ENCODE measurements at places on chromosomes 1 and 21.

GRCh38 chr1:53669621-53670191 lies 69.3 kb downstream of the GLIS1 start:
- DNase-seq = no peak

DNA sequence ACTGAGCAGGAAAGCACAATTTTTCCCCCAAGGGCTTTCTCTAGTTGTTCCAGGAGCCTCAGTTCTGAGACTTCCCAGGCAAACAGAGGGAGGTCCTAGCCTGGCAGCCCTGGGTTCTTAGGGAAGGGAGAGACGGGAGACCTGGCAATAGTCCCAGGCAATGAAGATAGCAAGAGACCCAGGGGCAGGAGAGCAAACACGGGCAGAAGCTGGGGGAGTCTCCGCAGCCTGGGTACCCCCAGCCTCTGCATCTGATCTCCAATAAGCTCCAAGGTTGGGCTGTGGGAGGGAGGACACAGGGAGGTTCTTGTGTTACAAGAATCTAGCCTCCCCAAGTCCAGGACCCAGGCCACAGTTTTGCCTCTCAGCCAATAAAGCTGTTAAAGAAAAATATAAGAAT lies 2.4 kb downstream of the BLACAT1 start:
- DNase-seq = no peak

DNA sequence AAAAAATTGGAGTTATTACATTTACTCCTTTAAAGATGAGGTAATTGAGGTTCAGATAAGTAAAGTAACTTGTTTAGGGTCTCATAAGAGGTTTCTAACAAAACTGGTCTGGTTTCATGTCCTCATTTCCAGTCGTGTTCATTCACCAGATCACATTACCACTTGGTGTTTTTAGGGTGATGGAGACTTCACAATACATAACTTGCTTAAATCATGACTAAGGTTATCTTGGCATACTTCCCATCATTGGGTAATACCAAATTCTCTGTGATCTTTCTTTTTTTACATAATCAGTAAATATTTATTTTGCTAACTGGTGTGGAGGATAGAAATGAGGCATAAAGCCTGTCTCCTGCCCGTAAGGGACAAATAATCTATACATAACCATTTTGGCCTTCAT lies 31.6 kb upstream of the RPTN start:
- no peak for DNase-seq

DNA sequence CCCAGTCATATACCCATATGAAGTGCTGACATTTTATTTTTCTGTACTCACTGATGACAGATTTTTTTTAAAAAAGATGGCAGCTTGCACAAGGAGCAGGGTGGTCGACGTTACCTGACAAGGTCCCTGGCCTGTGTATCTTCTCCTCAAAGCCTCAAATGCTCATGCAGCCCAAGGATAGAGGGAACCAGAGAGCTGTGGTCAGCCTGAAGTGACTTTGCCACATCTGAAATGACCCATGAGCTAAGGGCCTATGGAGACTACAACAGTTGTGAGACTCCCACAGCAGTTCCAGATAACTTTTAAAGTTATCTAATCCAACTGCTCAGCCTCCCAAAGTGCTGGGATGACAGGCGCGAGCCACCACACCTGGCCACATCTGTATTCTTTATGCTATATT lies 131.1 kb downstream of the GLUL start:
- DNase-seq = peak; percentile 15

DNA sequence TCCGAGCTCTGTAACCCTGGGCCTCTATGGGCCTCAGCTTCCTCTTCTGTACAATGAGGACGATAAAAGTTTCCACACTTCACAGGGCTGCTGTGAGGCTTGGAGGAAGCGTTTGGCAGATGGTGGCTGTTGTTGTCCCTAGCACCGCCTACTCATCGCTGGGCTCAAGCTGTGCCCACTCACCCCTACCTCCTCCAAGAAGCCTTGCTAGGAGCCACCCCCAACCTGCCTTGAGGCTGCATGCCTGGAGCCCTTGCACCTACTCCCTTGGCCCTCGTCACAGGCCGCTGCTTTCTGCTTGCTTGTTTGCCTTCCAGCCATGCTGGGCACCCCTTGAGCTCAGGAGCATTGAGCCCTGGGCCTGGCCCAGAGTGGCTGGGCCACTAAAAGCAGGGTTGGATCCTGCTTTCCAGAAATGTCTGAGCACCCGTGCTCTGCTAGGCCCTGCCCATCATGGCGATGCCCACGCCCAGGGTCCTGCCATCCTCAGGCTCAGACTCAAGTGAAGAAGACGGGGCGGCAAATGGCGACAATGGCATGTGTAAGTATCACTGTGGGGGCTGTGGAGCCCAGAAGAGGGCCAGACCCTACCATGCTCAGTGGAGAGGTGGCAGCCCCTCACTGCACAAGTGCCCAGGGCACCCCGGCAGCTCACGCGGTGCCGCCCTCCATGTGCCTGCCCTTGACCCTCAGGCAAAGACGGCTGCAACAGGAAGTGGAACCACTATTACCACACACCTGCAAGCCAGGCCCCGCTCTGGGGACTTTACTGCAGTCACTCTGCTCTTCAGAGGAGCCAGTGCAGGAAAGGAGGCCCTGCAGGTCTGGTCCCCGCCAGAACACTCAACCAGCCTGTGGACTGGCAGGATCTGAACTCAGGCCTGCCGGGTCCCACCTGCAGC lies 9.5 kb downstream of the SH3BGRL3 start:
- DNase-seq = no peak

DNA sequence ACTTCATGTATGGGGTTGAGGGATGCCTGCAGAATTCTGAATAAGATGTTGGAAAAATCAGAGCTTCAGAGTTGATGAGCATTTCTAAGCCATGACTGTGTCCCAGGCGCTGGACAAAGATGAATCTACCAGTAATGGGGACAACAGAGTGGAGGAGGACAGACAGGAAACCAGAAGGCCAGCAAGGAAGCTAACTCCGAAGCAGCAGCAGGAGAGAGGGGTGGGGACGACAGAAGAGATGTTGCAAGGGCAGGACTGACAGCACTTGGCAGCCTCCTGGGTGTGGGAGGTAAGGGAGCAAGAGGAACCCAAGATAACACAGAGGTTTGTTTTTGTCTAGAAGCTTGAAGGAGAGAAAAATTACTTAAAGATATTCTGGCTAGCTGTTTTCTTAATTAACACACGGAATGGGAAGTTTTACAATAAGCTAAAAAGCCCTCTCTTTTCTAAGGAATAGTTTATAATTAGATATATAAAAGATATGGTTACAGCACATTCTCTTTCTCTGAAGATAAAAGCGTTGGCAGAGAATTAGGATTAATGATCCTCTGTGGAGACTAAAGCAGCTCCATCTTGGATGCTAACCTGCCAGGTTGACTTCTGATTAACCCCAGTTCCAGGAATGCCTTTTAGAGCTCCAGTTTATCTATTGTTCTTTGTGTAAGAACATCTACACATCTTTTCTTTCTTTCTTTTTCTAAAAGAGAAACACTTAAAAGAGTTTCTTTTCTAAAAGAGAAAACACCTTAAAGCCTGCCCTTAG lies 92.7 kb downstream of the TENT5C start:
- peak; percentile 45 for DNase-seq

DNA sequence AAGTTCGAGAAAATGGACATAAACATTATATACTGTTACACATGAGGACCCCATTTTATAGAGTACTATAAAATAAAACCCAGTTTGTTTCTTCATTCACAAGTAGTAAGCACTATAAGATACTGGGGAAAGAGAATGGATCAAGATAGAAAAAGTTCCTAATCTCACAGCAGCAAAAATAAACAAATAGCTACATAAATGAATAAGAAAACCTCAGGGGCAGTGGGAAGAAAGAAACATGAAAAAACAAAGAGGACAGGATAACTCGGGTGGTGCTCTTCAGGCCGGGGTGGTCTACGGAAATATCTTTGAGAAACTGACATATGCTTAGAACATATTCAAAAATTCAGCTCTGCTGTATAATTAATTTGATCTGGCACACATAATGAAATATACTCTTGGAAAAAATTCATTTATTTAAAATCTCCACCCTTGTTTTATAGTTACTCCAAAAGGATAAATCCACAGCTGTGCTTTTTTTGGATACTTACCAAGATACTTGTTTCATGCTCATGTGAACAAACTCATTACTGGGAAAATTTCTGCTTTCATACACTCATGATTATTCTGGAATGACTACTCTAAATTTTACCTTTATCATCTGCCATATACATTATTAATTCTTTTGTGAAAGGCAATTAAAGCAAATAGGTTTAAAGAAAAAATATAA lies 20.0 kb downstream of the CEP170 start:
- DNase-seq = no peak

DNA sequence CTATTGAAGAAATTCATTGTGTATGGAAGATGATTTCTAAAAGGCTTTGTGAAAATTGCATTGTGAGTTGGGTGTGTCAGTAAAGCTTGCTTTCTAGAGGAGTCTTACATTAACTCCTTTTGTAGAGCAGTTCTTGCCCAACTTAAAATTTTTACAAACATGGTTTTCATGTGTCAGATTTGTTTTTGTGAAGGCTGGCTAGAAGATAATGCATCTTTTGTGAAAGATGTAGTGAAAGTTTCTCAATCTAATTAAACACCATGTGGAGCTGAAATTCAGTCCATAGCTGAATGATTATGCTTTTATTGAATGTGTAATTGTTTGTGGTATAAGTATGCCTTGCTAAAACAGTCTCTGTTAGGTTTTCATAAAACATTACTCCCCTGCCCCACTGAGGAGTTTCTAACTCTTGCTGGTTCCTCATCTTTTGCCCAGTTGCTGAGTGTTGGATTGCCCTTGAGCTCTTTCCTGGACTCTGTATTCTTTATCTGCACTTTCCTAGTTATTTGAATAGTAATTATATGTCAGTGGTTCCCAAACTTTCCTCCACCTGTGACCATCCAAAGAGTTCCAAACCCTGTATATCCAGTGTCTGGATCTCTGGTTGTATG lies 38.0 kb downstream of the KCTD3 start:
- no peak for DNase-seq

- DNase-seq = no peak
Measured at GRCh38 chr1:50023292-50024159, at the start of gene AGBL4. Gene AGBL4, minus strand, starts transcription at chr1:50023954.

- no peak for DNase-seq
Measured at GRCh38 chr1:89758156-89758555, 62.7 kb upstream of the LRRC8D start.

DNA sequence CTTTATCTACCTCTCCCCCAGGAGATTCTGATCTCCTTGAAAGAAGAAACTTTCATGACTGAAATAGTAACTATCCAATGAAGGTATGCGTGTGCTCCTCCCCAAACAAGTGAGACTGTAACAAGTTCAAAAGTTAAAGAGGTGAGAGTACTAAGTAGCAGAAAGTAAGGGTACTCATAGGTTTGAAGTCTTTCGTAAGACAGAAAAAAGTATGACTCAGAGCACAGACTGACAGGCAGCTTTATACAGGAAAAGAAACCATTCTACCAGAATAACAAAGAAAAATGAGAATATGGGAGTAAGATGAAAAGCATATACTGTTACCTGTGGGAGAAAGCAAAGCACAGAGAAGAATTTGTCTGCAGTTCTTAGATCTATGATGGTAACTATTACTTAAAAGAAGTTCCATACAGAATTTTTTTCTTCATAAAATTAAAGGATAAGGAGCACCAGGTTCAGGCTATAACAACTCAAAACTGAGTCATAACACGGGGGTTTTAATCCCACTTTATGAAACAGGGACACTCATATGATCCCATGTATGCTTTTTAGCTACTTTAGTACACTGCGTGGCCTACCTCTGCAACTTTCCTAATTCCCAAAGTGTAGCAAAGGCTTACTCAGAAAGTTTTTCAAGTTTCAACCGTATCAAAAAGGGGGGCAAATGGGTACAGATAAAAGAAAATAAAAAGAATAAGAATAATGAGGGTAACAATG lies 52.0 kb downstream of the FOXJ3 start:
- DNase-seq = no peak

DNA sequence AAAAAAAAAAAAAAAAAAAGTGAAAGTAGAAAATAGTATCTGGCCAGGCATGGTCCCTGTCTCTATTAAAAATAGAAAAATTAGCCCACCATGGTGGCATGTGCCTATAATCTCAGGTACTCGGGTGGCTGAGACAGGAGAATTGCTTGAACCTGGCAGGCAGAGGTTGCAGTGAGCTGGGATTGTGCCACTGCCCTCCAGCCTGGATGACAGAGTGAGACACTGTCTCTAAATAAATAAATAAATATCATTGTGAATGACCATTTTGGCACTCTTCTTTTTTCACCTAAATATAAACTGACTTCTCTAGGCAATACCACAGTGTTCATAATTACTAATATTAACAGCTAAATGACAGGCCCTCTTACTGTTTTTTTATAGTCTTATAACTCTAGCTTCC lies 14.5 kb downstream of the ELOA start:
- DNase-seq = no peak

DNA sequence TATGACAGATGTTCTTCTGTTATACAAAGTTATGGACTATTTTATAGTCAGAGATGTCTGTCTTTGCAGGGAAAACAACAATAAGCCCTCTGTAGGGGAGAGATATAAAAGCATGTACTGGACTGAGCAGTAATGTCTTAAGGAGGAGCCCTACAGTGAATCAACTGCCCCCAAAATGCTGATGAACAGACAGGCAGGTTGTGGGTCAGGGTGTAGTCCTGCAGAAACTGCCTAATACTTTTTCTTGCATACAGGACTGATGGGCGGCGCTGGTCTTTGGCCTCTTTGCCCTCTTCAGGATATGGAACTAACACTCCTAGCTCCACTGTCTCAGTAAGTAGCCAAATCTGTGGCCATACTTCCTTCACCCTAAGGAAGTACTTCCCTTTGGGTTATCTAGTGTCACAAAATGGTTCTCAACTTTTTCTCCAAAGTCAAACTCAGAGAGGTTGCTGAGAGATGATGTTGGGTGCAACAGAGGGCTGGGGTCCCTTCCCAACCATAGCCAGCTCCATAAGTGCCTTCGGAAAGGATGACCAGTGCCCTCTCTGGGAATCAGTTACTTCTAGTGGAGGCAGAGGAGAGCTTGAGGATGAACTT lies 129.8 kb downstream of the PIK3R3 start:
- no peak for DNase-seq

DNA sequence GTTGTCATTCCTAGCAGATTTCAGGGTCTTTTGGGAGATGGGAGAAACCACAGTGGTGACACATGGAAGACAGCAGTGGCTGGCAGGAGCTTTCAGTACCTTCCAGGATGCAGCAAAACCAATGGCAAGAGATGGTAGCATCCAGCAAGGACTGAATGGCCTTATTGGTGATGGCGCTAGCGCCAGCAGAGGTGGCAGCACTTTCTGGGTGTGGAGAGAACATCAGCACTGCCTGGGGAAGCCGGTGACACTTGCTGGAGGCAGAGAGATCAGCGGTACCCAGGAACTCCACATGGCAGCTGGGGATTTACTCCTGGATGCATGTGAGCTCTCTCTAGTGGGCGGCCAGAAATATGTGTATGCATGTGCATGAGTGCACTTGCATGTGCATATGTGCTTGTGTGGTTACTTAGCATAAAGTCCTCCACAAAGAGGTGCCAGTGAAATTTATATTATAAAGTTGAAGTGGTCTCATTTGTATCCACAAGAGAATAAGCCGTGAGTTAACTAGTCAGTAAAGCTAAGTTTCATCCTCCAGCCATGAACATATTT lies 364.7 kb downstream of the LMX1A start:
- DNase-seq = no peak

DNA sequence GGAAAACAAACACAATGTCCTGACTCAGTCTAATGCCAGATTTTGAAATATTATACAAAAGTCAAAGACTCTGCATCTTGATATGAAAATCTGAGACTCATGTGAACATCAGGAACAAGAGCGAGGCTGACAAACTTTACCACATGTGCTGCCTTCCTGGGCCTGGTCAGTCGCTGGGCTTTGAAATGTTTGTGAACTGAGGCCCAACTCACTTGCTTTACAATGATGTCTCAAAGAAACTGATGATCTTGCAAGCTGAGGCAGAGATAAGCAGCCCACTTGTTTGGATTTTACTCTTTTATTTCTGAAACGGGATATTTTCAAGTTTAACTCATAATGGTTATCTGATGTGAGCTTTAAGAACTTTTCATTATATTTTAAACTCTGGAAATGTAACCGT lies 2.1 kb downstream of the BCAR3 start:
- DNase-seq = no peak

All from hematopoietic multipotent progenitor cell treated with erythropoietin and hydrocortisone succinate and interleukin-3 and kit ligand, for 17 days (in vitro differentiated cells).